ENCODE measurements at places on chromosomes 7 and 10. TPM values are rescaled to one million over a fixed set of nuclear protein-coding genes. Genes with fewer than 3 reads are reported as not detected.

Gene FAM241B
- 13.7 TPM for total RNA-seq

Gene AOC1
- 0.11 TPM for total RNA-seq

Gene ARL3
- total RNA-seq, result 16.9 TPM

DNA sequence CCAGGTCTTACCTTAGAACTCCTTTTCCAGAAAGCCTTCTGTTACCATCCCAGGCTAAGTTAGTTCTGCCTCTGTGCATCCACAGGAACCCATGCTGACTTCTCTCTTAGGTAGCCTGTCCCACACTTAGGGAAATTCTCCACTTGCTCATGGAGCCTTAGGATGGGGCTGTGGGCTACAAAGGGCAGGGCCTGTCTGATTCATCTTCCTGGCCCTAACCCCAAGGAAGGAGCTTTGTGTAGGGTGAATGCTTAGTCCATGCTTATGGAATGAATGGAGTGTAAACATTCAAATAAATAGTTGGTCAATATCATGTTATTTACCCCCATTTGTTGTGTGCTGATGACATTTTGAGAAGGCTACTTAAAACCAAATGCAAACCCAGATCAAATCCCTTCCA lies 54.7 kb downstream of the EMX2 start:
- no peak for DNase-seq
- no peak overlapping the region for H3K4me3 ChIP-seq
- H3K27me3 ChIP-seq, result no peaks in the 10 kb centered on the region
- no peaks in the 10 kb centered on the region for H3K36me3 ChIP-seq

Measured in H9 (cell line).